ENCODE measurements at places on chromosomes 3 and 15.

DNA sequence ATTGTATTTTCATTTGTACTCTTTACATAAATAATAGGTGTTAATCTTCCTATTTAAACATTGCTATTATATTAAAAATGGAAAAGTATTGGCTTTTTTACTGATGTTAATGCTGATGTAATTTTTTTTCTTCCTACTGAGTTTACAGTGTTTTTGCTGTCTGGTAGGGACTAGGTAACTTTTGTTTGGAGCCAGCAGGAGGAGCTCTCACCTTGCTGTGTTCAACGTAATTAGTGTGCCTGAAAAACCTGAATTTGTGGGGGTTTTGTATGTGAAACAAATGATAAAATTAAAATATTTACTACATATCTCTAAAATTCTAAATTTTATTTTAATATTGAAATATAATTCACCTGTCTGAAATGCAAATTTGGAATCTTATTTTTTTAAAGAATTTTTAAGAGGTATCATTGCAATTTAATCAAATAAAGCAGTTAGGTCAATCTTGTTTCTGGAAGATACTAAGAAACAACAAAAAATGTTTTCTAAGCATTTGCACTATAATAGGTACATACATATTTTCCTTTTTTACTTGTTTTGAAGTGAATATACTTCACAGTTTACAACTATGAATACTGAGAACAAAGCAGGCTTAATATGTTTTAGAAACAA, 48.8 kb downstream of the EPHA6 start:
- peak; percentile 49 for DNase-seq

DNA sequence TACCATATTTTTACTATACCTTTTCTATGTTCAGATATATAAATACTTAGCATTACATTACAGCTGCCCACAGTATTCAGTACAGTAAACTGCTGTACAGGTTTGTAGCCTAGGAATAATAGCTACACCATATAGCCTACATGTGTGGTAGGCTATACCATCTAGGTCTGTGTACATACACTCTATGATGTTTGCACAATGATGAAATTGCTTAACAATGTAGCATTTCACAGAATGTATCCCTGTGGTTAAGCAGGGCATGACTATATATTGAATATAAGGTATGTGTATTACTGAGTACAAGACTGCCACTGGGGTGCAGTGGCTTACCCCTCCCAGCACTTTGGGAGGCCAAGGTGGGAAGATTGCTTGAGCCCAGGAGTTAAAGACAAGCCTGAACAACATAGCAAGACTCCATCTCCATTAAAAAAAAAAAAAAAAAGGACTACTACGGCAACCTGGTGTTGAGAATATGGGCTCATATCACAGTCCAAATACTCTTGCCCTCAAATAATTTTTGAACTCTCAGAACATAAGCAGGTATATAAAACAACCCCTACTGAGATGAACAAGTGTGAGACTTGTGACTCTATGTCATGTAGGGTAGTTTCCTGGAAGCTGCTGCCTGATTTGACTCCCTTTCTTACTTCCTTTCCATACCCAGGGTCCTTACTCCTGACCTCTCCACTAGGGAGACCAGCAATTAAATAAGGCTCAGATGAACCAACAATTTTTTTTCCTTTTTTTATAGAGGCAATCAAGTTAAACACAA, 4.8 kb downstream of the PPP1R14D start:
- DNase-seq = peak; percentile 25

GRCh38 chr3:107634099-107634489, 111.3 kb downstream of the BBX start:
- no peak for DNase-seq

DNA sequence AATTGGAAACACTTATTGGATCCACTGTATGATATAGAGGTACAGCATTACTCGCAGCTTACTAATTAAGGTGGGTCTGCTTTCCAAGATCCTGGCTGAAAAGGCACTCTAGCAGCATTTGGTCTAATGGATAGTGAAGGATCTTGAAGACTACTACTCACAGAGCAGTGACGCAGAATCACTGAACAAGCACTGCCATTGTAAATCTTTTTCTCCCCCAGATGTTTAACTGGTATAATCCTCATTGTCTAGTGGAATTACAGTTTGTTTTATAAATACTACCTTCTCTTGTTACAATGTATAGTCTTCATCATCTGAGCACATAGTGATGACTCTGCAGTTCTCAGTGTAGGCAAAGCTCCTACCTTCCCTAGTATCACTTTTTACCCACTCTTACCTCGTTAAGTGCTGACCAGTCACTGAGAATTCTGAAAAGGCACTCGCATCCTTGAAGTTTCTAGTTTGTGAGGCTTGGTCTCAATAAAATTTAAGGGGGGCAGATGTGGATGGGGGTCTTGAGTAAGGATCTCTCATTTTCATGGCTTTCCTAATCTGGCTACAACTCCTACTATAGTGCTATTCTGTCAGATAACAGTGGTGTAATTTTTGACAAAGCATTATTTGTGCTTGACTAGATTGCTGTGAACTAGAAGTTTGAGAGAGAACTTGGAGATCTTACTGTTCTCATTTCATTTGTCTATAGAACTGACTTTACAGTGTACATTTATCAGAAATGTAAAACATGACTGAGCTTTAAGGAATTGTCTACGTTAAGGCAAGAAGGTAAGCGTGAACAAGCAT, 23.2 kb downstream of the MAPK6 start:
- no peak for DNase-seq

GRCh38 chr15:95843241-95843910, 487.1 kb upstream of the NR2F2 start:
- no peak for DNase-seq

- peak; percentile 28 for DNase-seq
Observed at GRCh38 chr3:196537319-196537984, 22.3 kb upstream of the SMCO1 start.

DNA sequence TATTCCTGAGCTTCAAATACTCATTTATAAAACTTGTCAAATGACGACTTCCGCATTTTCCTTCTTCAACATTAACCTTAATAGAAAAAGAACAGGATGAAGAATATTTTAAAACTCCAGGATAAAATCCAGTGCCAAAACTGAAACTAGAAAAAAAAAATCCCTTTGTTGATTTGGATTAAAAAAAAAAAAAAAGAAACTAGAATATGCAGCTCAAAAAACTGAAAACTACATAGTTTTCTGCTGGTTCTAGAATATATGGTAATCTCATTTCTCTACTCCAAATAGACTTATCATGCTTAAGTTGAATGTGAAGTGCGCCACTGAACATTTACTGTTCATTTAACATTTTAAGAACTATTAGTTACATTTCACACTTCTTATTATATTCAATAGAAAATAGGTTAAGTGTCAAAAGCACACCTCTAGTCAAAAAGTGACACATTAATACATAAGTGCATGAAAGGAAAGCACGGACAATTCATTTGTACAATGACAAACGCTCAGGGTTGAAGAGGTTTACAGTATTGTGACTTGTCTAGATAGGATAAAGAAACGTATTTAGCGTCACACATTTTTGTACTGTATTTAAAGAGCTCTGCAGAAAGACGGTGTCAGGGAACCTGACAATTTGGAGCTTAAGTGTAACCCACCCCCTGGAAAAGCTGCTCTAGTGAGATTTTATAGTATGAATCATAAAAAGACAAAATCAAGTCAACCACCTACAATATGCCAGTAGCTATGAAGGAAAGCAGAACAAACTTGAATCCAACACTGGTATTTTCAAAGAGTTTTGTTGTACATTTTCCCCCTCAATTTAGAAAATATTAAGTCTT, 5.8 kb downstream of the TRA2B start:
- DNase-seq = no peak

- DNase-seq = no peak
Observed at GRCh38 chr15:93583968-93584367, 495.0 kb upstream of the RGMA start.

- no peak for DNase-seq
Observed at GRCh38 chr15:57505056-57505715, 86.5 kb upstream of the MYZAP start.

DNA sequence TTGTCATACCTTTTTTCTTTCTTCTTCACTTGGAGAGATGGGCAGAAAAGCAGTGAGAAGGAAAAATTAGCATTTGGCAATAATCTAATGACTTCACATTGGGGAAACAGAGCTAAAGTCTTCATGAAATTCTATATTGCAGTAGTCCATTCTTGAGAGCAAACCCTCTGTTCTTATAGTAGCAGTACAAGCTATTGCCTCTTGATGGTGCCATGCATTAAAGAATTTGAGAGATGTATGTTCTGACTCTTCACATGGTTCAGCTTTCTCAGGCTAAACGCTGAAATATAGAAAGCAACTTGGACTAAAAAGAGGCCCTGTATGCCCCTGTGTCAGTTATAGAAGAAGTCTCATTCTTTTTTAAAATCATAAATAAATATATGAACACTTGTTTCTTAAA, 36.0 kb downstream of the PHLDB2 start:
- DNase-seq = no peak

GRCh38 chr3:171874251-171874681, 31.1 kb downstream of the TMEM212 start:
- no peak for DNase-seq

- no peak for DNase-seq
Observed at GRCh38 chr3:138936741-138937689, 9.9 kb downstream of the FOXL2 start.

DNA sequence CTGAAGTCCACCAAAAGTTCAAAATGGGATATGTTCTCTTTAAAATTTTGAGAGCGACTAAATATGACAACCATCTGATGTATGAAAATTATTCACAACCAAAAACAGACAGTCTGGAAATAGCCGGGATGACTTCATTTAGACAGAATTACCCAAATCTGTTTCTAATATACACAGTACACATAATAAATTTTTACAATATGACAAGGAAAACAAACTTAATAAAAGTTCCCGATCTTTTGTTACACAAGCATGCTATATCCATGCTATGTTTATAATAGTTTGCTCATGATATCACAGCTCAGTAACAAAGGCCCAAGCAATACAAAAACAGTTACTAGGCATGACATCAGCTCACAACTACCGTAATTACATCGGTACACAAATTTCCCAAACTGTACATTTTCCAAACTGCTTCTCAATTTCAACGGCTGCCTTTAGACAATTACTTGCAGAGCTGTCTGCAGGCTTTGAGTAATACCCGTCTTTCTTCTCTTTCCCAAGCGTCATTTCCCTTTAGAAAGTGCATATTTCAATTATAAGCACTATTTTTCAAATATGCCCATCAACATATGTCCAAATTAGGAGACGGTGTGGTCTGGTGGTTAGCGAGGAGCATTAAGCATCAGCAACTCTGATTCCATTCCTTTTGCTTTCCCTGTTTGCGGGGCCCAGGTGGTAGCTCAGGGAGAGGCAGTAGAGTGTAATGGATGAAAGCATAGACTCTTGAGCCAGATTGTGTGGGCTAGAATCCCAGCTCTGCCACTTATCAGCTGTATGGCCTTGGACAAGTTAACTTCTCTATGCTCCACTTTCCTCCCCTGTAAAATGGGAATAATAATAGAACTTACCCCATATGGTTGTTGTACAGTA, 481.2 kb downstream of the FOXP1 start:
- DNase-seq = no peak

GRCh38 chr3:2236203-2236602, 137.5 kb downstream of the CNTN4 start:
- no peak for DNase-seq

GRCh38 chr15:77083381-77084160, 12.7 kb upstream of the TSPAN3 start:
- DNase-seq = peak; percentile 84
